Progenitor cell of endocrine pancreas (in vitro differentiated cells): ENCODE measurements at places on chromosomes 16 and 17.

- DNase-seq, result no peak
These were observed 16.7 kb downstream of the ERCC4 start for GRCh38 chr16:13936596-13937081.

DNA sequence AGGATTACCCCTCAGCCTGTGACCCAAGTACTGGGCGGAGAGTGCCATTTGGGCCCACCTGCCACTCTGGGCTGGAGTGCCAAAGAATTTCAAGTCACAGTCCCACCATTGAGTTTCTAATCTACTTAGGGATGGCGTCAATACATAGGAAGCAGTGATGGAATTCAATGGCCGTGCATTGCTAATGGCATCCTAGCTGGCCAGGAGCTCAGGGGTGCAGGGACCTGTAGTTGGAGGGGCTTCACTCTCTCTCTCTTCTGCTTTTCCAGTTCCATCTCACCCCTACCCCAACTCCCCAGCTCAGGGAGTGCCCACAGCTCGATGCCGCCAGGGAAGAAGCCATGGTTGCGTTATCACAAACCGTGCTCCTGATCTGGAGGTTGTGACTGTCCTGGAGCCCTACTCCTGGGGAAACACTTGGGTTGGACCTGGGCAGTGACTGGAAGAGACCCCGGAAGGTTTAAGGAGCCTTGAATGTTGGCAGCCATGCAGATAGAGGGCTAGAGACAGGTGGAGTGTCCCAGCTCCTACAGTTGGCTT is 2.4 kb downstream of the MMP15 start:
- DNase-seq, result no peak

- no peak for DNase-seq
These were observed 46.4 kb upstream of the SDK2 start for GRCh38 chr17:73690676-73691075.

GRCh38 chr16:89829630-89830437 is 1.6 kb downstream of the SPIRE2 start:
- DNase-seq, result no peak
